NCI-H526 (cell line): ENCODE measurements at places on chromosomes 11 and 22.

GRCh38 chr11:45810431-45811108, 5.6 kb downstream of the SLC35C1 start:
- DNase-seq, result no peak

- DNase-seq, result peak; percentile 27
Measured at GRCh38 chr11:94563176-94563847, 3.9 kb upstream of the PIWIL4 start.

DNA sequence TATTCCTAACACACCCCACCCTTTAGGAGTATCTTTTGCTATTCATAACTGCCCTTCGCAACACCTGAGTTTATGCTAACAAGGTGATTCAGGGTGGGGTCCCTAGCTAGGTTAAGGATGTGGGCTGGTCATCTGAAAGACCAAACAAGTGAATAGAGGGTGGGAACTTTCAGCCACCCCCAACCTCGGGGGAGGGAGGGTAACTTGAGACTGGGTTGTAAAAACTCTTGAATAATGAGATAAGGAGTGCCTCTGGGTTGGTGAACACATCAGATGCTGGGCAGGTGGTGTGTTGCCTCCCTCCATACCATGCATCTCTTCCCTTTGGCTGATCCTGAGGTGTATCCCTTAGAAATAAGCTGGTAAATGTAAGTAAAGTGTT, 111.5 kb downstream of the SWAP70 start:
- DNase-seq, result no peak

DNA sequence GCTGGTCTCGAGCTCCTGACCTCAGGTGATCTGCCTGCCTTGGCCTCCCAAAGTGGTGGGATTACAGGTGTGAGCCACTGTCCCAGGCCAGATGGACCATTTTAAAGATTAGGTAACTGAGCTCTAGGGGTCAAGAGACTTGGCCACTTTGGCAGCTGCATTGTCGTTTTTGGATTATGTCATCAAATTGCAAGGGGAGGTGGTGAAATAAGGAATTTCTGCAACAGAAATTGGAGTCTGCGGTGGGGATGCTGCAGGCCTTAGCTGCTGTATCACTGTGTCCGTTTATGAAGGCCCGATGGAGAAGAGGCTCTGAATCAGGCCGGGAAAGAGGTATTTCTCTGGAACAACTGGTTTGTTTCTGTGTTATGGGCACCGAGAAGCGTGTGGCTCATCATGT, 34.6 kb downstream of the PTPRJ start:
- DNase-seq, result no peak

- no peak for DNase-seq
Measured at GRCh38 chr22:44486538-44486937, 11.5 kb downstream of the RTL6 start.

DNA sequence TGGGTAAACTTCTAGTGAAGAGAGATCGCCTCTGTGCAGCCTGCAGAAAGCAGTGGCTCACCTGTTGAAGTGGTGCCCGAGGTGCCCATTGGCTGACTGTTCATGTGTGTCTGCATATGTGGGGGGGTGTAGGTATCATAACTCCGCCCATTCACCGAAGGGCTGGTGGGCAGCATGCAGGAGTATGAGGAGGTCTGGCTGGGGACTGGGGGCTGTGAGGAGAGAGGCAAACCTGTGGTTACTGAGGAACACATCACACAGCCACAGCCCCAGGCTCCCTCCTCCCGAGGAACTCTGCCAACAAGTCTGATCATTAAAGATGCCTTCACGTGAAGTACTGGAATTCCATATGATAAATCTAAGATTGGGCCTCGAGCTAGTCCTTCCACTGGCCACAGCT, 20.5 kb downstream of the PAX6 start:
- DNase-seq, result no peak

- DNase-seq, result peak; percentile 68
Measured at GRCh38 chr11:11119917-11120316, 233.1 kb downstream of the CSNK2A3 start.

- no peak for DNase-seq
Measured at GRCh38 chr22:40179526-40179925, 1.8 kb downstream of the TNRC6B start.

DNA sequence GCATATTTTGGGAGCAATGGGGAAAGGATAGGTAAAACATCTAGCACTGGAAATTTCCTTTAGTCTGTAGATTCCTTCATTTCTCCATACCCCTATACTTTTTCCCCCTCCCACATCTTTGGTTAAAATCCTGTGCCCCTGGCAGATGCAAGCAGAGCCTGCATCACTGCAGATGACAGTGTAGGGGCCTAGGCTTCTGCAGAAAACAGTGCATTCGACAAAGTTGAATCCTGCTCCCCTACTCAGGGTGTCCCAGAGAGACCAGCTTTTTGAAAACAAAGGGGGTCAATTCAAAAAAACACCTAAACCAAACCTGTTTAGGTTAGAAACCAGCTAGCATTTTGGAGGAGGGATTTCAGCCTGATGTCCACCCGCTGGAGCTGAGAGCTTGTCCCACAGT, 43.8 kb upstream of the BLID start:
- no peak for DNase-seq

GRCh38 chr22:33584152-33584551, 336.1 kb downstream of the LARGE1 start:
- no peak for DNase-seq

GRCh38 chr22:49767355-49768062, 60.2 kb downstream of the BRD1 start:
- no peak for DNase-seq

GRCh38 chr22:37095113-37095512, 14.4 kb downstream of the TMPRSS6 start:
- no peak for DNase-seq

DNA sequence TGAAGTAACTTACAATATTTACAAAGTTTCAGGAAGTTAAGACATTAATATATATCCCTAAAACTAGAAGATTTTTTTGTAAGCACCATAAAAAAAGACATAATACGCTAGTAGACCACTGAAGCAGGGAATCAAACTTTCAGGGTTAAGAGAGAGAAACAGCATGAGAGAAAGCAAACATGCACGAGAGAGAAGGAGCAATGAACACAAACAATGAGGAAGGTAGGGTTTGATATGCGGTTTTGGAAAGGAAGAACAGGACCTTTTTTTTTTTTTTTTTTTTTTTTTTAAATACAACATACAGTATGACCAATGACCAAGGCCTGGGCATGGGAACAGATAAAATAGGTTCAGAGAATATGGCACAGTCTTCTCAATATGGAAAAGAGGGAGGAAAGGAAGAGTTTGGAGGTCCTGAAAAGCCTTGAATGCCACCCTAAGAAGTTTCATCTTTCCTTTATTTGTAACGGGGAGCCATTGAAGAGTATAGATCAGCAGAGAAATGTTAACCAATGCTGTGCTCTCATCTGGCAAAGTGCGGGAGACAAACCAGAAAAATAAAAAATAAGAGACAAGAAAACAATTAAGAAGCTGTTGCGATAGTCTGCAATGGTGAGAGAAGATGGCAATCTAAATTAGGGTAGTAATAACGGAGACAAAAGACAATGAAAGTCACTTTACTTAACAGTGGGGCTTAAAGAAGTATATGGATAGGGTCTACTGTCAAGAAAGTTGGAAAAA, 101.0 kb downstream of the USP35 start:
- no peak for DNase-seq

GRCh38 chr11:107567739-107568335, 2.3 kb upstream of the ALKBH8 start:
- no peak for DNase-seq

GRCh38 chr11:26584818-26585217, 12.8 kb upstream of the MUC15 start:
- no peak for DNase-seq

DNA sequence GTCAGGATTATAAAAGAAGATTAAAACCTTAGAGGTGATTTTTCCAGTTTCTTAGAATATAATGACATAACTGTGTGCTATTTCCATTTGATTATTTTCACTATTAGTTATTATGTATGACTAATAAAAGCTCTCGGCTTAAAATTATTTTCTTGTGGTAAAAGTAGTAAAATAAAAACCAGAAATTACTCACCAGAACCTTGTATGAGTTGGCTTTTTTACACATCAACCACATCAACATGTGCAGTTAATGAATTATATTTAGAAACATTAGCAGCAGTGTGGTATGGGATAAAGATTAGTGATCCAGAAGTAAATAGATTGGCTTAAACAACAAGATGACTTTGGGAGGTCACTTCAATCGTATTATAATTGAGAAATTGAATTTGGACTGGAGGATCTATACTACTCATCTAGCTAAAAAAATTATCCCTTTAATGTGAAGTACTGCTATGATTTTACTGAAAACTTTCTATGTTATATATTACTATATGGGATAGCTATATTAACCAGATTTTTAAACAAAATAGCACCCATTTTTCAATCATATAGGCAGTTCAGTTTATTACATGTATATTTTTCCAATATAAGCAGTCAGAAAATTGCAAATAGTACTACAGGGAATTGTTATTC, 2.8 kb upstream of the BCO2 start:
- DNase-seq, result no peak

DNA sequence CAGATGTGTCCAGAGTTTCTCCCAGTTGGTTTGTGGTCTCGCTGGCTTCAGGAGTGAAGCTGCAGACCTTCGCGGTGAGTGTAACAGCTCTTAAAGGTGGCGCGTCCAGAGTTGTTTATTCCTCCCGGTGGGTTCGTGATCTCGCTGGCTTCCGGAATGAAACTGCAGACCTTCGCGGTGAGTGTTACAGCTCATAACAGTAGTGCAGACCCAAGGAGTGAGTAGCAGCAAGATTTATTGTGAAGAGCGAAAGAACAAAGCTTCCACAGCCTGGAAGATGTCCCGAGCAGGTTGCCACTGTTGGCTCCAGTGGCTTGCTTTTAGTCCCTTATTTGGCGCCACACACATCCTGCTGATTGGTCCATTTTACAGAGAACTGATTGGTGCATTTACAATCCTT, 1.8 kb upstream of the PGA3 start:
- no peak for DNase-seq

- peak; percentile 49 for DNase-seq
Measured at GRCh38 chr11:68379206-68379605, 66.8 kb downstream of the LRP5 start.

DNA sequence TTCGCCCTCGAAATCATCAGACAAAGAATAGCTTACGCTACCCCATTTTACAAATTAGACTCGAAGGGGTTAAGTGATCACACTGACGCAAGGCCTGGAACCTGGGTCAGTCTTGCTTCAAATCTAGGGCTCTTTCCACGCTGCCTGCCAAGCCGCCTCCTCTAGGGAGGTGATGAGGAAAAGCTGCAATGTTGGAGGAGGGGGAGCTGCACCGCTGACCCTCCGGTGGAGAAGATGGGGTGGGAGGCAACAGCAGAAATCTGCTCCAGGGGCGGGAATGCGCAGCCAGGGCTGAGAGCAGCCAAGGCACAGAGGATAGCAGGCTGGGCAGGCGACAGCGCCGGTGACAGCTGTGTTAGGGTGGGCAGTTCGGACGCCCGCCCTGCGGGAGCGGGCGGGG, 595 bp downstream of the SYVN1 start:
- DNase-seq, result no peak

- DNase-seq, result no peak
Measured at GRCh38 chr11:130673698-130674097, 225.3 kb downstream of the ADAMTS15 start.

DNA sequence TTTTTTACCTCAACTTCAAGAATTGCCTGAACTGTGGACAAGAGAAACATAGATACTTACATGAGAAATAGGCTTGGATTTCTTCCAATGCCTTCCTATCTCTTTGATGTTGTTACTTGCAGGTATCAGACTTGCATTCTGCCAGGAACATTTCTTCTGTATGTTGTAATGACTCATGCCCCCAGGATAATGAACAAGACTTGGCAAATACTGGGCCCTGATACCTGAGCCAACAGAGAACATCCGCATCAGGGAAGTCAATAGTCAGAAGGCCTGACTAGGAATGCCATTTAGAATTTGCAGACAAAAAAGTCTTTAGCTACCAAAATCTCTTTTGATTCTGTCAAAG, 273.7 kb upstream of the KIRREL3 start:
- DNase-seq, result no peak
